NCI-H187 treated with DMSO at 0.1 percent for 48 hours (cell line): ENCODE measurements at places on chromosomes 2 and 18.

GRCh38 chr2:110677080-110677479, 783 bp downstream of the BUB1 start:
- DNase-seq, result no peak

DNA sequence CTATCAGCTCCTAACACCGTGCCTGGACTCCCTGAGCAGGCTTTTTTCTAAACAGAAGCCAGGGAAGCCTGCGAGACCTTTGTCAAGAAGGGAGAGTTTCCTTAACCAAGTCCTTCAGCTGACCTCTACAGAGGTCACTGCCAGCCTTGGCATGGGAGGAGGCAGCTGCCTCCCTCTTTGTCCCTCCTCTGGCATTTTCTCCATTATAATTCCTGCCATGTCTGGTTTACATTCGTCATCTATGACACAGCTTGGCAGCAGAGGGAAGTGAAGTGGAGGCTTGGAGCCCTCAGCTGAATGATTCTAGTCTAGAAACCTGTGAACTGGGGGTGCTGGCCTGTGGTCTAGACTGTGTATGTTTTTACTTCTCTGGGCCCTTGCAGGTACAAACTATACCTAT, 22.5 kb downstream of the LIPG start:
- no peak for DNase-seq

DNA sequence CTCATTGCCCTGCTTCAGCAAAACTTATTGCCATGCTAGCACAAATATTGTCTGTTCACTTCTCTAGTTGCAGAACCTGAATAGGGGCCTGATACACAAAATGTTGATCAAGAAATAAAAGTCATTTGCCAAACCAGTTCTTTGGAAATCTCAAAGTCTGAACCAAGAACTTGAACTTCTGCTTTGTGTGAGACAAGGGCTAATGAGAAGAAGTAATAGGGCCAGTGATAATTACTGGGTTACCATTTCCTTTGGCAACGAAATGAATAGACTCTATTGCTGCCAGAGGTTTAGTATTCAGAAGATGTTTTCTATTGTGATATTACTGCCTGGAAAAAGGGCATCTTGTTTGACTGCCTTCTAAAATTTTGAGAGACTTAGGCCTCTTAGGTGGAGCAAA, 35.0 kb downstream of the TMEFF2 start:
- no peak for DNase-seq

DNA sequence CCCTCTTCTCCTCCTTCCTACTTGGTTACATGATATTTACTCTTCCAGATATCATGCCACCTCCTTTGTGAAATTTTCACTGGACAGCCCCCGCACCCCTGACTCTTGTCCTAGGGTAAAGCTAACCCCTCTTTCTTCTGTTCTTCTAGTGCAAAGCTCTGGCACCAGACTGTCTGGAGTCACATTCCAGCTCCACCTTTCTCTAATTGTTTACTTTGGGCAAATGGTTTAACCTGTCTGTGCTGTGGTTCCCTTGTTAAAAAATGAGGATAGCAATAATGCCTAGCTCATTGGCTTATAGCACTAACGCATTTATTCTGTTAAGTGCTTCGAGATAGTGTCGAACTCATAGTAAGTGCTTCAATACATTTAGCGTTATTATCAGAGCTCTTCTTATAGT, 306.2 kb downstream of the ALK start:
- DNase-seq, result no peak

GRCh38 chr18:62885804-62886203, 170.5 kb downstream of the PHLPP1 start:
- no peak for DNase-seq

- DNase-seq, result no peak
Observed at GRCh38 chr18:66749481-66750035, 145.7 kb upstream of the CDH19 start.

GRCh38 chr2:101087638-101088037, 63.5 kb downstream of the TBC1D8 start:
- DNase-seq, result no peak

DNA sequence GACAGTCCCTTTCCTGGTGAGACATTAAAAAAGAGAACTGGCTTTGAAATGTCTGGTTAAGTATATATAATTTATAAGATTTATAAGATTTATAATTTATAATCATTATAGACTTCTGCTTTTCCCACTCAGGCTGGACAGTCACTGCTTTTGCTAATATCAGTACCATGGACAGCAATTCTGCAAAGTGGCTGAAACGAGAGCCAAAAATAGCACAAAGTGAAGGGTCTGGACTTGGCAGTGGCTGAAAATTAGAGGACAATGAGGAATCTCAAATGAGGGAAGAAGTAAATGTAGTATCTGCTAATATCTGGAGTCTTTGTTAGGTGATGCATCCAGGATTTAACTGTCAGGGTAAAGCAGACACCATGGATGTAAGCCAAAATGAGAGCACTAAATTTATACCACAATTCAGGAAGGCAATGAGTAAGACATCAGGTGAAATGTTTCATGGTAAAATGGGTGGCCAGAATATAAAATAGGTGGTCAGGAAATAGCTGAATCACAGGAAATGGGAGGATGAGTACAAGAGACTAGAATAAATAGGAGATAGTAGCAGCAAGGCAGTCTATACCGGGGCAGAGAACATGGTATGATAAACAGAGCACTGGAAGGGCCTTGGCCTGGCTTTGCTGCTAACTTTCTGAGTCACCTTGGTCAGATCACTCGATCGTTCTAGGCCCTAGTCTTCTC, 39.6 kb upstream of the BOD1L2 start:
- DNase-seq, result no peak

GRCh38 chr18:76823161-76823538, 793 bp downstream of the ZNF236 start:
- no peak for DNase-seq

DNA sequence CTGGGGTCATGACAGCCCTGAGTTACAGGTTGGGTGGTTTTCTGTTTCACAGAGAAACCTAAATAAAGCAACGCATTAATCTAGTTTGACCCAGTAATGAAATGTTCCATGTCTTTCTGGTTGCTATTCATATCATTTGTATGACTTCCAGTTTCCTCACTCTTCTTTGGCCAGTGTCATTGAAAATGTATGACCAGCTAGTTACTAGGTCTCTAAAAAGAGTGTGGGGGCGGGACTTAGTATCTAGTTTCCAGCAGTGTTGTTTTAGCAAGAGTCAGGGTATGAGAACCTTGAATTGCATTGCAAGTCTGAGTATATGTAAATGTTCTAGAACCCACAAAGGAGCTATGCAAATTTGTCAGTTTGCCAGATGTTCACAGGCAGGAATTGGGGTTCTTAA, 47.7 kb downstream of the SLC9A2 start:
- no peak for DNase-seq
